NCI-H2029 treated with DMSO at 0.1 percent for 48 hours (cell line): ENCODE measurements at places on chromosomes 4 and X.

DNA sequence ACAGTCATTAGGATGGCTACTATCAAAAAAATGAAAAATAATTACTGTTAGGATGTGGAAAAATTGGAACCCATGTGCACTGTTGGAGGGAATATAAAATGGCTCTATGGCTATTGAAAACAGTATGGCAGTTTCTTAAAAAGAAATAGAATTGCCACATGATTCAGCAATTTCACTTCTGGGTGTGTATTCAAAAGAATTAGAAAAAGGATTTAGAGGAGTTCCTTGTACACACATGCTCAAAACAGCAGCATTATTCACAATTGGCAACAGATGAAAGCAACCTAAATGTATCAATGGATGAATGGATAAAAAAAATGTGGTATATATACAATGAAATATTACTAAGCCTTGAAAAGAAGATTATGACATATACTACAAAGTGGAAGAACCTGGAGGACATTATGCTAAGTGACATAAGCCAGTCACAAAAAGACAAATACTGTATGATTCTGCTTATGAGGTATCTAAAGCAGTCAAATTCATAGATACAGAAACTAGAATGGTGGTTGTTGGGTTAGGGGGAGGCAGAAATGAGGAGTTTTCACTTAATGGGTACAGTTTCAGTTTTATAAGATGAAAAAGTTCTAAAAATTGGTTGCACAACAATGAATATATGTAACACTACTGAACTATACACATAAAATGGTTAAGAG lies 123.2 kb downstream of the ELOVL6 start:
- DNase-seq = no peak

- DNase-seq = no peak
Measured at GRCh38 chrX:6810776-6811175, 275.9 kb upstream of the VCX3A start.

DNA sequence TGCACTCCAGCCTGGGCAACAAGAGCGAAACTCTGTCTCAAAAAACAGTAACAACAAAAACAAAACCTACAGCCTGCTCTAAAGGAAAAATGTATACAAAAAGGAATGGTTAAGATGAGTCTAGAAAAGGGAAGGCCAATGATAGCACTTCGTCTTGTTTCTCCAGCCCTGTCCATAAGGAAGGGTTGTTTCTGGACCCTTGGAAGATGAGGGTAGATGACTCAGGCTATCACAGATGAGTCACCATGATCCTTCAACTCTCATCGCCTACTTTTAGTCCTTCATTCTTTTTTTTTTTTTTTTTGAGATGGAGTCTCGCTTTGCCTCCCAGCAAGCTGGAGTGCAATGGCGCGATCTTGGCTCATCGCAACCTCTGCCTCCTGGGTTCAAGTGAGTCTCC lies 8.8 kb downstream of the PLA2G12A start:
- no peak for DNase-seq

DNA sequence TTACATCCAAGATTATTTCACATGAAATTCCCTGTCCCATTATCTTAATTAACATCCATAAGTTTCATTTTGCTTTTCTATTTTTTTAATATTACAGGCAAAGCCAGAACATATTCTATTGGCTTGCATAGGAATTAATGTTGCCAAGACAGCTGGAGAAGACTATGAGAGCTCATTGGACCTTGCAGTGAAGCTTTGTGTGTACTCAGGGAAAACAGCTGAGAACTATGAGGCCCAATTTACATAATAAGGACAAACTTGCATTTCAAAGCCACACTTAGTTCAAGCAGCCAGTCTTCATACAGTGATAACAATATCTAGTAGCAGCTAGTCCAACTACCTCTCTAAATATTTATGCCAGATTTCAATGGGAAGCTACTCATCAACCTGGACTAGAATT lies 134.4 kb downstream of the DDX53 start:
- no peak for DNase-seq

GRCh38 chr4:98508829-98509598 lies 149.4 kb downstream of the TSPAN5 start:
- DNase-seq = no peak

DNA sequence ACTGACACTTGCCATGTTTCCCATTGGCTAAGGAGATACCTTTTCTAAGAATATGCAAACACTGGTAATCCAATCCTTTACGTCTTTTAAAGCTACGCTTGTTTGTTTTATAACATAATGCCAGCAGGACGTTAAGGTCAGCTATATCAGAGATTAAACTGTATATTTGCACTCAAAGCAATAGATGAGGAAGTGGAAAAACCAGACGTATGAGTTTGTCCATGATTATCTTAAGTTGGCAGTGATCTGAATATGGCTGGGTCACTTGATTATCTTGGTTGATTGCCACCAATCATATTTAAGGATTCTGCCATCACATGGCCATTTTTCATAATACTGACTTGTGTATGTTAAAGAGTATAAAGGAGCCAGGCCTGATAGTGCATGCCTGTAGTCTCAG lies 19.4 kb downstream of the TMSB4X start:
- DNase-seq = no peak

GRCh38 chr4:53786632-53787031 lies 195.3 kb upstream of the LNX1 start:
- no peak for DNase-seq

DNA sequence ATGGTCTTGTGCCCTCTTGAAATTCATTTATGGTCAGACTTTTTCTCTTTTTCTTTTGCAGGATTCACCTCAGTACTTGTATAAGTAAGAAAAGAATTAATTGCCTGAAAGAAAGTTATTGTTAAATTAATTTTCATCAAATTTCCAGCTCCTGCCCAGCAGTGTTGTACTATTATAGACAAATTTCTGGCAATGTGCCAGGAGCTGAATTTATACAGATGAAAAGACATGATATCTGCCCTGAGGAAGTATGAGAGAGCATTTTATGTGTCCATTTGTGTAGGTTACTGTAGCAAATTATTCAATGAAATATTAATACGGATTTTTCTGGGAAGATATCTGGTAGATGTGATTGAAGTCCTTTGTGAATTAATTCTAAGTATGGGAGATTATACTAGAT lies 2371.5 kb upstream of the TENM3 start:
- no peak for DNase-seq

GRCh38 chr4:60315586-60315985 lies 884.5 kb upstream of the ADGRL3 start:
- DNase-seq = no peak

GRCh38 chr4:3039706-3040366 lies 34.5 kb downstream of the HTT-AS start:
- no peak for DNase-seq

DNA sequence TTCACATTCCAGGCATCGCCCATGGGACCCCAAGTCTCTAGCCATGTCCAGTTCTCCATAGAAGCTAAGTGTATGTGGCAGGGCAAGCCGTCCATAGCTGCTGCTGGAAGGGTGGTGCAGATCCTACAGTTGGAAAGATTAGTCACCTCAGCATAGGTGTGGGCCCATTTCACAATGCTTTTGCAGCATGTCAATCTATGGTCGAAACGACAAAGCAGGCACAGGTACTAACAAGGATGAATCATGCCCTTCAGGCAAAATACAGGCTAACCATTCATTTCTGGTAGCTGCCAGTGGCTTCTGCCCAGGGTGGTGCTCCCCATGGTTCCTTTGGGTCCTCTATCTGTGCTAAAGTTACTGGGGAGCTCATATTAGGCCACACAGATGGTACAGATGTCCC lies 225.2 kb downstream of the ADGRL3 start:
- DNase-seq = no peak

GRCh38 chr4:184513802-184514120 lies 39.4 kb upstream of the IRF2 start:
- DNase-seq = no peak

GRCh38 chr4:6788123-6788522 lies 5.6 kb downstream of the KIAA0232 start:
- no peak for DNase-seq

GRCh38 chrX:130702867-130703707 lies 199.9 kb downstream of the ENOX2 start:
- no peak for DNase-seq

DNA sequence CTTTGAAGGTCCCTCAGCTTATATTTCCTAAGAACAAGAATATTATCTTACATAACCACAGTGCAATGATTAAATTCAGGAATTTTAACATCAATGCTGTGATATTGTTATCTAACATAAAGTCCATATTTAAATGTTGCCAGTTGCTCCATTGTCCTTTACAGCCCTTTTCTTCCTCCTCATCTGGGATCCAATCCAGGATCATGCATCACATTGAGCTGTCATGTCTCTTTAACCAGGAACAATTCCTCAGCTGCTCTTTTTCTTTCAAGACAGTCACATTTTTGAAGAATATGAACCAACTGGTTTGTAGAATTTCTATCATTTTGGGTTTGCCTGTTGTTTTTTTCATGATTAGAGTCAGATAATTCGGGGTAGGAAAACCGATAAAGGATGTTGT lies 12.0 kb downstream of the TMSB4X start:
- no peak for DNase-seq

- no peak for DNase-seq
Measured at GRCh38 chrX:39819921-39820849, 277.6 kb downstream of the BCOR start.

GRCh38 chr4:52840531-52841370 lies 21.4 kb upstream of the RASL11B start:
- no peak for DNase-seq

GRCh38 chr4:169351872-169352271 lies 81.1 kb upstream of the SH3RF1 start:
- DNase-seq = peak; percentile 7

DNA sequence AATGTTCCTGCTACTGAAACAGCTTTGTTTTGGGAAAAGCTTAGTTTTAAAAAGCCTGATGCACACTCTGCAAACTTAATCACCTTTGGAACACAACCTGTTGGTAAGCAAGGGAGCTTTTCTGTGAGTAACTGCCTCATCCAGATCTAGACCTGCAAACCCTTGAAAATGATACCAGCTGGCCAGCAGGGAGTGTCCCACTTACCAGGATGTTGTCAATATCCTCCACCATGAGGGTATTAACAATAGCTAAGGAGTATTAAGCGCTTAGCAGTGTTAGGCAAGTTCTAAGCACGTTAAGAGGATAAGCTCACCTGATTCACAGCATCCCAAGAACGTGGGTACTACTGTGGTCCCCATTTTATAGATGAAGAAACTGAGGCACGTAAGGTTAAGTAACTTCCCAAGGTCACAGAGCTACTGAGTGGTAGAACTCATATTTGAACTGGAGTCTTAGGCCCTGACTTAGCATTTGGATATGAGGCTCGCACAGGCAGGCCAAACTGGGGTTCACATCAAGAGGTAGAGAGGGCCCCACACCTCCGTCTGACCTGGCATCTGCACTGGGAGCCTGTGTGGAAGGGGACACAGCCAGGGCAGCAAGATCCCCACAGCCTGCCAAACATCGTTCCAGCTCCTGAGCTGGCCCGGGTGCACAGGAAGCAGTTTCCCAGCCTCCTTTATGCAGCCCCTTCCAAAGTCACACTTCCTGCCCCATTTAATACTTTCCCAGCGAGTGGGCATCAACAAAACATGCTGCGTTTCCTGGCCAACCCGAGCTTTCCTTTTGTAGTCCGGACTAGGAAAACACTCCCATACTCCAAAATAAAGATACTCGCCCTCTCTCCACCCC lies 32.7 kb downstream of the IRF2 start:
- DNase-seq = no peak
